Mesenchymal stem cell (in vitro differentiated cells and primary cell): ENCODE measurements at places on chromosomes 5 and 9.

DNA sequence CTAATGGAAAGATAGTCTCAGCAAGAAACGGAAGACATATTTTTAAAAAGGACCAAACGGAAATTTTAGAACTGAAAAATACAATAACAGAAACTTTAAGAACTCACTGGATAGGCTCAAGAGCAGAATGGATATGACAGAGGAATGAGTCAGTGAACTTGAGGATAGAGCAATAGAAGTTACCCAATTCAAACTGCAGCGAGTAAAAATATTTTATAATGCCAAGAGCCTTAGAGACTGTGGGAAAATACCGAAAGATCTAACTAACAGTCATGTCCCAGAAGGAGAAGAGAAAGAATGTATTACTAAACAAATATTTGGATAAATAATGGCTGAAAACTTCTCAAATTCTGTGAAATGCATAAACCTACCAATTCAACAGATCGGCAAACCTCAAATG is 40.8 kb downstream of the ADAMTS2 start:
- peak; percentile 90 for DNase-seq

GRCh38 chr5:17282283-17283120 is 65.1 kb downstream of the BASP1 start:
- no peak for DNase-seq

DNA sequence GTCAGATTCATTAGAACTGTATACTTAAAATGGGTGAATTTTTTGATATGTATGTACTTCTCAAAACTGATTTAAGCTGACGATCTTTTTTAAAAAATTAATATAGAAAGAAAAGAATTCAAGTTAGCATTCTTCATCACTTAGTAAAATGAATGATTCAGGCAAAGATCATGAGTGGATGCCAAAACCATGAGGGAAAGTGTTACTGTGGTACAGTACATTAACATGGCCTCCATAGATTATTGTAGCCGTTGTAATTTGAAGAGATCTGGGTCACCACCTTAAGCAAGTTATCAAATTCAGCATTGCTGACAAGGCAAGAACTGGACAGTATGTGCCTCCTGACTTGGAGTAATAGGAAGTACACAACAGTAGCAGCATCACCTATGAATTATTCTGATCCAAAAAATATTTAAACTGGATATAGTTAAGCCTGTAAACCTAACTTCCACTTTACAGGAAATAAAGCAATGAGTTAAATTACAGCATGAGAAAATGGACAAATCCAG is 29.7 kb downstream of the C9orf85 start:
- DNase-seq = no peak

GRCh38 chr5:24385070-24385469 is 259.7 kb downstream of the CDH10 start:
- no peak for DNase-seq

GRCh38 chr9:87498046-87498810 is 561 bp downstream of the DAPK1 start:
- DNase-seq = peak; percentile 53

DNA sequence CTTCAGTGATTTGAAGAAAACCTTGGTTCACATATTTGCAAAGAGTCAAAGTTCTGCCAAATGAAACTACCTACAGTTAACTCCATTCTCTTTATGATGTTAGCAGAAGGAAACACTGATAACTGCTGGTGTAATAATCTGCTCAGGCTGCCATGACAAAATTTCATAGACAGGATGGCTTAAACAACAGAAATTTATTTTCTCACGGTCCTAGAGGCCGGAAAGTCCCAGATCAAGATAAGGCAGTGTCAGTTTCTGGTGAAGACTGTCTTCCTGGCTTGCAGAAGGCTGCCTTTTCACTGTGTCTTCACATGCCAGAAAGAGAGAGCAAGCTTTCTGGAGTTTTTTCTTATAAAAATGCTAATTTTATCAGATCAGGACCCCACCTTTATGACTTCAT is 102.4 kb upstream of the PARP8 start:
- peak; percentile 9 for DNase-seq

DNA sequence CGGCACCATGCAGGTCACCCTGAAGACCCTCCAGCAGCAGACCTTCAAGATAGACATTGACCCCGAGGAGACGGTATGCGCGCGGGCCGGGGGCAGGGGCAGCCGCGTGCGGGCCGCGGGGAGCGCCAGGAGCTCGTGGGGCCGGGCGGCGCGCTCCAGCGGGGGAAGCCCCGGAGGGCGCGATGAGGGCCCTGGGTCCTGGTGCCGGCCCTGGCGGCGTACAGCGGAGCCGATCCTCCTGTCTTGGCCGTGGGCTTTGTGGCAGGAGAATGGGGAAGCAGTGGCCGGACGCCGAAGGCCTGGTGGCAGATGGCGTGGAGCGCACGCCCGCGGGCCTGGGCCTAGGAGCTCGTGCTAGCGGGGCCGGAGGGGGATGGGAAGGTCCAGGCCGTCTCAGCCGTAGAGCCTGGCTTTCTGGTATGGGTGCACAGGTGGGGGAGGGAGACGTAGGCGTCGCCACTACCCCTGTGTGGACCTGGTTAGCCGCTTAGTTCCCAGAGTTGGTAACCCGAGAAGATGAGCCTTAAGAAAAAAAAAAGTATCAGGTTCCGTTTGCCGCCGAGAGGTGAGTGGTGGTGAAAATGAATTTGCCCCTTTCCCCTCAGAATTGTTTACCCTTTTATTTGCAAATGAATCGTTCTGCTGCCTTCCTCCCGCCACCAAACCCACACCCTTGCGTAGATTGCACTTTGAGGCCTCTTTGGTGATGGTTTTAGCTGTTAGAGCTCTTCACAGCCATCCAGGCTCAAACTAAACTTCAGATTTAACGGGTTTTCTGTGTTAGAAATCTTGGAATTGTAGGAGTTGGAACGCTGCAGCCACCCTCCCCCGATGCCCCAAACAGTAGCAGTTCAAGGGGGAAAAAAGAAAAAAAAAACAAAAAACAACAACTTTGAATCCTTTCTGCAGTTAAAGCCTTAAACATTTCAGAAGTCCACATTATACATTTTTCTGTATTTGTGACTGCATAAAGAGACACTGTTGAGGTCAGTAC is 841 bp downstream of the RAD23B start:
- DNase-seq = peak; percentile 75

DNA sequence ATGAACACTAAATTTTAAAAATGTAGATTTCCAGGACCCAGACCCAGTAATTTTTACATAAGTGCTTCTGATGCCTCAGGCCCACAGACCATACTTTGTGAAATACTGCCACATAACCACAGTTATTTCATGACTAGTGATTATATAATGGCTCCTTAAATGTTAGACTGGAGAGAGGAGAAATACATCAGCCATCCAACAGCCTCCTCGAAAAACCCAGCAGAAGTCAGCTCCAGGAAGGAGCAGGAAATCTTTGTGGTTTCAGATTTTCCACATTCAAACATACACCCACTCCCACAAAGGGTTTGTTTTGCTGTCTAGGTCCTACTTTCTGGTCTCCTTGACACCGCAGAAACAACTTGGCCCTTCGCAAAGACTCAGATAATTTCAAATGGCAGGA is 455.2 kb downstream of the DTWD2 start:
- no peak for DNase-seq

- DNase-seq = no peak
Measured at GRCh38 chr5:113124265-113124664, 147.7 kb downstream of the DCP2 start.

DNA sequence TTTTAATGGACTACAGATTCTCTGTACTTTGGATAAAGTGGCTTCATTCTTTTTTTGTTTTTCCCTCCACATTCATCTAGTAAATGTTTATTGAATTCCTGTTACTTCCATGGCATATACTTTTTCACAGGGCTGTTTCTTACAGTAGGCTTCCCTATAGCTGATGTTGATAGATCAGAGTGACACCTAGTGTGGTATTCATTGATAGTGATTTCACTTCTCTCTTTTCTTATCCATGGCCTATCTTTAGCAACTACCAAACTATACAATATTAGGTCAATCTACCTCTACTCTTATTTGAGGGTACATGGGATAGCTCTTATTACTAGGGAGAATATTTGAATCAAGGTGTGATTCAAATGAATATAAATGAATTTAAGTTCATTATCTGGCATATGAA is 35.8 kb downstream of the FSD1L start:
- no peak for DNase-seq
